ENCODE measurements at places on chromosomes 13 and 19. TPM values are rescaled to one million over a fixed set of nuclear protein-coding genes. Genes with fewer than 3 reads are reported as not detected.

RASAL3 gene
- total RNA-seq = not detected

DACH1 gene
- total RNA-seq = 0.09 TPM

TMEM59L gene
- 2.2 TPM for total RNA-seq

MYO1F gene
- 0.09 TPM for total RNA-seq

PALM3 gene
- total RNA-seq = not detected

ZNF160 gene
- total RNA-seq = 32.4 TPM

IL17D gene
- 1.6 TPM for total RNA-seq

ZNF793 gene
- total RNA-seq = 0.27 TPM

MCEMP1 gene
- total RNA-seq = not detected

ZNF835 gene
- total RNA-seq = not detected

ANKLE1 gene
- 0.41 TPM for total RNA-seq

SYNGR4 gene
- total RNA-seq = not detected

GCDH gene
- total RNA-seq = 20.5 TPM

FARP1 gene
- total RNA-seq = 20.3 TPM

CEACAM5 gene
- total RNA-seq = not detected

OVOL3 gene
- not detected for total RNA-seq

CD209 gene
- total RNA-seq = not detected

CNN1 gene
- 2.2 TPM for total RNA-seq

CFD gene
- 25.8 TPM for total RNA-seq

CRB3 gene
- total RNA-seq = not detected

SCEL gene
- not detected for total RNA-seq

PEG3 gene
- total RNA-seq = 0.49 TPM

CCDC70 gene
- not detected for total RNA-seq

HPN gene
- total RNA-seq = not detected

KLK13 gene
- not detected for total RNA-seq

PROZ gene
- total RNA-seq = not detected

Data from fibroblast of the aortic adventitia (primary cell).